ENCODE measurements at places on chromosomes 2 and 18. TPM values are rescaled to one million over a fixed set of nuclear protein-coding genes. Genes with fewer than 3 reads are reported as not detected.

LOXL3 gene
- 2.0 TPM for total RNA-seq

- DNase-seq, result no peak
These were observed 165.5 kb downstream of the HDAC4 start for GRCh38 chr2:239235311-239235710.

- no peak for DNase-seq
These were observed 156.1 kb downstream of the MSH2 start for GRCh38 chr2:47558768-47559684.

GEN1 gene
- 8.7 TPM for total RNA-seq

DNA sequence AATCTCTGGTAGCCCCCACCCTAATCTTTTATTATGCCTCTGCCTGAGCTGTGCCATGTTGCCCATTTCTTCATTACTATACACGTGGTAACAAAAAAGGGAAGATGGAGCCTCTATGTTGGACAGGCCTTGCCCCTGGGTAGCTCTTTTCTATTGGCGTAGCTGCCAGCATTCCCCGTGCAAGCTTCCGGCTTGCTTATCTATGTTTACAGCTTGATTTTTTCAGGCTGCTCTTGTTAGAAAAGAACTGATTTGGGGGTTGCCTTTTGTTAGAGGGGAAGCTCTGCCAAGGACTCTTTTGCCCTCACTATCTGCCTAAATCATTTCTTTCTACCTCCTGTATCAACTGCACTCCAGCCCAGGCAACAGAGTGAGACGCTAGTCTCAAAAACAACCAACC lies 45.5 kb upstream of the ZSWIM2 start:
- no peak for DNase-seq

LYPD6B gene
- total RNA-seq, result 112 TPM

GRCh38 chr2:105114551-105114950 lies 76.7 kb downstream of the MRPS9 start:
- peak; percentile 35 for DNase-seq

SIX2 gene
- total RNA-seq, result 0.06 TPM

- no peak for DNase-seq
These were observed 75.2 kb downstream of the ACVR1 start for GRCh38 chr2:157800838-157801495.

- peak; percentile 45 for DNase-seq
These were observed 52.5 kb downstream of the AQP4 start for GRCh38 chr18:26813043-26813442.
